ENCODE measurements at places on chromosomes 16 and 17.

- DNase-seq = peak; percentile 70
These were observed 6.8 kb upstream of the TBC1D3B start for GRCh38 chr17:36183001-36183971.

DNA sequence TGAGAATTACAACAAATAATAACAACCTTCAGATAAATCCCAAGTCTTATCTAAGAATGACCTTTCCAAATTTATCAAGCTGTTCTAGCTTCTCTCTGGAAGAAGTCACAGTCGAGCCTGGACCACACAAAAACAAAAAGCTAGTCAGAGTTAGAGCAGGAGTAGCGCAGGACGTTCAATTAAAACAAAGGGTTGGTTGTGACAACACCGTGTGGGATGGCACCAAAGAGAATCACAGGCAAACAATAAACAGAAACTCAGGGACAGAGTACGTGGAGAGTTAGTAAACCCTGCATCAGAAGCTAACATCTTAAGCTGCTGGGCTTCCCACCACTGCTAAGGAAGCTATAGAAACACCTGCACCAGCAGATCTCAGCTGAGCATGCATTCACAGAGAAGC lies 23.8 kb downstream of the ARHGAP17 start:
- DNase-seq = no peak

GRCh38 chr17:14118951-14119350 lies 49.6 kb downstream of the COX10 start:
- no peak for DNase-seq

DNA sequence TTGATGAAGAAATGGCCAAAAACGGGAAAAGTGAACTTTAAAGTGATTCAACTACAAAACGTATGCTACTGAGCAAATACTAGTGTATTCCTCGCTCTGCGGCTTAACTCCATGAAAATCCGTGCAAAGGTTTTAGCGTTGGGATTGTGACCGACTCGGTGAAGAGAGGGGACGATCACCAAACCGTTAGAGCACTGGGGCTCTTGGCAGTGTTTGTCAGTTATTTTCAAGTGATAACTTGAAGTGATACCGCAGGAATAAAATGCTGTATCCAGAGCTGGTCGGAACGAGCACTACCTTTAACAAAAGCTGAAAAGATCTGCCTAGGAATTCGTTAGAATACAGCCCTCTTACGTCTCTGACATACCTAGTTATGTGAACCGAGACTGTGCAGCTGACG lies 773 bp upstream of the PPM1D start:
- no peak for DNase-seq

GRCh38 chr17:65678546-65678945 lies 117.1 kb upstream of the AXIN2 start:
- peak; percentile 54 for DNase-seq

GRCh38 chr17:3256575-3256974 lies 41.6 kb downstream of the OR3A1 start:
- DNase-seq = no peak

- peak; percentile 78 for DNase-seq
These were observed 287.8 kb upstream of the FOXF1 start for GRCh38 chr16:86222547-86222946.

- peak; percentile 32 for DNase-seq
These were observed 899 bp downstream of the ACE start for GRCh38 chr17:63477480-63478440.

GRCh38 chr17:4146641-4147040 lies 3.6 kb downstream of the CYB5D2 start:
- DNase-seq = no peak

GRCh38 chr17:7440113-7440833 lies 961 bp downstream of the FGF11 start:
- peak; percentile 48 for DNase-seq

DNA sequence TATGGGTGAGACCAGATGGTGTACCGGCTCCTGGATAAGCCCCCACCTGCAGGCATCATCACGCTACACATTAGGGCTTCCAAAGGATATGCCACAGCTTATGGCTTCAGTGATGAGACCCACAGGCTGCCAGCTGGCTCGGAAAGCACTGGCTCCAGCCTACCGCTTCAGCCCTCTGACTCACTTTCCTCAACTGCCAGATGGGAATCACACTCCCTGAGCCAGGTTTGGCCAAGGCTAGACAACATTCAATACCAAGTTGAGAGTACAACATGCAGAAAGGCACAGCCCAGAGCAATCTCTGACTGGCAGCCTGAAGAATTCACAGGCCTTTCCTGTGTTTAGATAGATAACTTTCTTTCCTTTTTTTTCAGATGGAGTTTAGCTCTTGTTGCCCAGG lies 10.3 kb downstream of the CENPV start:
- DNase-seq = peak; percentile 61

DNA sequence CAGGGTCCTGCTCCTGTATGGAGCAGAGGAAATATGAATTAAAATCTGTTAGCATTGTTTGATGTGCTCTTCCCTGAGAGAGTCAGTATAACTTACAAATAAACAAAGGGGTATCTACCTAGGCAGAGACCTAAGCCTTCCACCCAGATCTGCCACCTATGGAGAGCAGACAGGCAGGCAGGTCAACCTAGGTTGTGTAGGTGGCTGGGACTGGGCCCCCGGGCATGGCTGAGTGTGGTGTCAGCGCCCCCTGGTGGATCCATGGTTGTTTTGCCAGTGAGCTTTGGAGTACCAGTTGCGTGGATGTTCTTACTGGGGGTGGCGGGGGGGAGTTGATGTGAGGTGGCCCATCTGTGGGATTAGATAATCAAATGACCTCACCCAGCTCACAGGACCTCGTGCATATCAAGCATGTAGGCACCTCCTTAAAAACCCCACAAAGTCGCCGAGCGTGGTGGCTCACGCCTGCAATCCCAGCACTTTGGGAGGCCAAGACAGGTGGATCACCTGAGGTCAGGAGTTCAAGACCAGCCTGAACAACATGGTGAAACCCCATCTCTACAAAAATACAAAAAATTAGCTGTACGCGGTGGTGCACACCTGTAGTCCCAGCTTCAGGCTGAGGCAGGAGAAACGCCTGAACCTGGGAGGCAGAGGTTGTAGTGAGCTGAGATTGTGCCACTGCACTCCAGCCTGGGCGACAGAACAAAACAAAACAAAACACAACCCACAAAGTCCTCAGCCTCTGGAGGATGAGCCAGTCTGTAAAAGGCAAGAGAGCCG lies 17.6 kb downstream of the DUS2 start:
- DNase-seq = peak; percentile 66

GRCh38 chr17:49955157-49955556 lies 13.8 kb upstream of the DLX4 start:
- DNase-seq = no peak

GRCh38 chr17:55663400-55663799 lies 59.3 kb downstream of the TMEM100 start:
- DNase-seq = no peak

- peak; percentile 79 for DNase-seq
These were observed 16.6 kb upstream of the ERN1 start for GRCh38 chr17:64146418-64147109.

DNA sequence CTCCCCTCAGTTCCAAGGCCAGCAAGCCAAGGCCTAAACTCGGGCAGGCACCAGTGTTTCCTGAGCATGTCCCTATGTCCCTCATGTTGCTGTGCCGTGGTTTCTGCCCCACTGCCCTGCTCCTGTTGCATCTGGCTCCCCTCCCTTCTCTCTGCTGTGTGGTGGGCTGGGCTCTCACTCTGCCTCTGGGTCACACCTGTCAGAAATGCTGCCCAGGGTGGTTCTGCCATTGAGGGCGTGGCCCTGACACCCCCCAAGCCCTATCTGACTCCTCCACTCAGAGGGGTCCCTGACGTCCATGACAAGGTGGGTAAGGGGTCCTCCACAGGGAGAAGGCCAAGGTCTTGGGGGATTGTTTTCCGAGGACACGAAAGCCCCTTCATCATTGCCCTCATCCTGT lies 9.2 kb upstream of the ITGA3 start:
- no peak for DNase-seq

- DNase-seq = peak; percentile 70
These were observed 29.3 kb downstream of the CEP295NL start for GRCh38 chr17:78873519-78874340.

GRCh38 chr16:2420035-2420434 lies 9.2 kb upstream of the CCNF start:
- DNase-seq = peak; percentile 39

- peak; percentile 62 for DNase-seq
These were observed 20.4 kb upstream of the CPNE2 start for GRCh38 chr16:57071831-57072582.

DNA sequence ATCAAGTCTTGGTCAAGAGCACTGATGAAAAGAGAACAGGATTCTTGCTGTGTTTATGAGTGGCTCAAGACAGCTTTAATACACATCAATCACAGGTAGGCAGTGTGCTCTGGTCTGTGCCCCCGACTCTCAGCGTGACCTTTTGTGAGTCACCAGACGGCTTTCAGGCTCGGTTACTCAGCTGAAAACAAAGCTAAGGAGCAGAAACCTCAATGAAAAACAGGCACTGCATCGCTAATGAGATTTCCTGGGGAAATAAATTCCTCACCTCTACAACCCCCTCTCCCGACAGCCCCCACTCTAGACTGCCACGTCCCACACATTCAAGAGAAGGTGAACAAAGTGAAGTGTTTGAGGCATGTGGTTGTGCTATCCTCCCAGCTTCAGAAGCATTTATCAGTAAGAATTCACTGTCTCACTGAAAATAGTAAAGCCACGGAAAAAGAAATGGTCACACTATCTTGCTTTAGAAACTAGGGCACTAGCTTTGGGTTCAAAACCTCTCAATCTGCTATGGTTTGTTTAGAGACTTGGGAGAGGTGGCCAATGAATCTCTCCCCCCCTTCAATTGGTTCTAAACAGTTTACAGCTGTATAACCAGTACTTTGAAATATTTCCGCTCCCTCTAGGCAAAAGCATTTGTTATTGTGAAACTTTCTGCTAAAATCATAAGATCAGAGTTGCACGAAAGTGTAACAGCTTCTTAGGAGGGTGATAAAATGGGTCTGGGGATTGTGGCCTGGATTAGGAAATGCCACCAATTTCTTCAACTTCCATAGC lies 199.5 kb upstream of the PMFBP1 start:
- DNase-seq = peak; percentile 50

DNA sequence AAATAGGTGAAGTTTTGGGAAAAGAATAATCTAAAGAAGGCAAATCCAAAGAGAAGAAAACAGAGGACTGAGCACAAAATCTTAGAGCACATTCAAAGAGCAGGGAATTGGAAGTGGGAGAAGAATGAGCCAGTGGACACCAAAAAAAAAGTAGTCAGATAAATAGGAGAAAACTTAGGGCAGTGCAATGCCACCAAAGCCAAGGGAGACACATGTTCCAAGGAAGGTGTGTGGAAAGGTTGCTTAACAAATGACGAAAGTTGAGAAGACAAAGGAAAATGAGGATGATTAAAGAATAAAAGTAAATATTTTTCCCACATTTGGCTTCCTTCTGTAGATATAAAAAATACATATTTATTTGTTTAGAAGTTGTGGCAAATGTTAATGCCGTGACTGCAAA lies 237.6 kb downstream of the TANC2 start:
- DNase-seq = no peak

GRCh38 chr17:38564869-38565268 lies 40.9 kb downstream of the SRCIN1 start:
- no peak for DNase-seq

DNA sequence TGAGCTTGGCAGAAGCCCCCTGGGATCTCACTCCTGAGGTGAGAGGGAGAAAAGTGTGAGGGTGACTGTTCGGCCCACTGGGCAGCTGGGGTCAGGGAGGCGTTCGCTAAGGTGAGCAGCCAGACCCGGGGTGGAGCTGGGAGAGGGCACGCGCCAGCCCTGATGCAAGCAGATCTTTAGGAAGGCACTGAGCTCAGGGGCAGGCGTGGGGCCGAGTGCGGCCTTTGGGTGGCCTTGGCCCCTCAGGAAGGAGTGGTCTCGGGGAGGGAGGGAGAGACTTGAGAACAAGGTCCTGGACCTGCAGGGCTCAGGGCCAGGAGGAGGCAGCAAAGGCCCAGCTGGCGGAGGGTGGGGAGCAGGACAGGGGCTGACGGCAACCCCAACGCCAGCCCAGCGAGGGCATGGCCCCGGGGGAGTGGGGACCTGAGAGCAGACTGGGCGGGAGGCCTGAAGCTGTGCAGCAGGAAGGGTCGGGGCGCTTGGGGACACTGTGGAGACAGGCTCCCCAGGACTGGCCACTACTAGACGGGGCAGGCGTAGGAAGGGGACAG lies 14.5 kb upstream of the WDR45B start:
- no peak for DNase-seq

DNA sequence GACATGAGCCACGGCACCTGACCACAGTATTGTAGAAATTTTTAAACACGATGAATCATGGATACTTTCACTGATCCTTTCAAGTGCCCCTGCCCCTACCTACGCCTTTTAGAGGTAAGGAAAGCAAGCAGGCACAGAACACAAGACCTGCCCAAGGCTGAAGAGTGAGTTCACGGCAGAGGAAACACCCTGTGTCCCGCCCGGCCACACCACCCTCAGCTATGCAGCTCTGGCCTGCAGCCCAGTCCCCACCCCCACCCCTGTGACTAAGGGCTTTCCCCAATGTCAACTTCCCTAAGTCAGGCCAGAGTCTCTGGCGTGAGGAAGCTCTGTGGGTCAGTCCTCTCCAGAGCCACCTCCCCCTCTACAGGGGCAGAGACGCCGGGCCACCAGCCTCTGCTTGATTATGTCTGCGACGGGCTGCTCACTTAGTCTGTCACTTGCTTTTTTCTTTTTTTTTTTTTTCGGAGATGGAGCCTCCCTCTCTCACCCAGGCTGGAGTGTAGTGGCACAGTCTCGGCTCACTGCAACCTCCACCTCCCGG lies 8.4 kb downstream of the SLC16A5 start:
- peak; percentile 88 for DNase-seq

DNA sequence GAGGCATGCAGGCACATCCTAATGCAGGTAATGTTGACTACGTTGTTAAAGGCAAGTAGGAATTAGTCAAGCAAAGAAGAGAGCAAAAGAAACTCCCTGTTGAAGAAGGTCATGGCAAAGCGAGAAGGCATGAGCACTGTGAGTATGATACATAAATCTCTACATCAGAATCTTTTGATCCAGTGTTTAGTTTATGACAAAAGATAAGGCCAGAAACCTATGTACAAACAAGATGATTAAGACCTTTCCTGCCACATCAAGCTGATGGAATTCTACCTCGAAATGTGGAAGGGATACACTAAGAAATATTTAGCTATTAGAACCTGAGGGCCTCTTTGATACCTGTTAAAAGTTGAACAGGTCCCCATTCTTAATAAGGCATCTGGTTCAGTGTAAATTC lies 20.2 kb downstream of the SYCE1L start:
- no peak for DNase-seq

DNA sequence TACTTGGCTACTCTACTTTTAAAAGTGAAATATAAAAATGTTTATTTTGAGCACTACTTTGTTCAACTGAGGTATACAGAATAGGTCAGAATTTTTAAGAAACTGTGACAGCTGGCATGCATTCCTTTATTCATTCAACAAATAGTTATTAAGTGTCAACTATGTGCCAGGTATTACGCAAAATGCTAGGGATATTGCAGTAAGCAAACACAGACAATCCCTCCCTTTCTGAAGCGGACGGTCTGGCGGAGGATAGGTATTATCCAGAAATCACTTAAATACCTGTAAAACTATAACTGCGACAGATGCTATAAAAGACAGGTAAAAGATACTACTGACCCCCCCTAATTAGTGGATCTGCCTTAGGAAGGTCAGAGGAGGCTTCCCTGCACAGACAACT lies 26.1 kb downstream of the METTL16 start:
- peak; percentile 13 for DNase-seq

- peak; percentile 27 for DNase-seq
These were observed 91.9 kb downstream of the NXN start for GRCh38 chr17:887551-888209.

- DNase-seq = no peak
These were observed 58.8 kb upstream of the MAF start for GRCh38 chr16:79659344-79659743.

GRCh38 chr17:56994009-56994792 lies 16.3 kb downstream of the SCPEP1 start:
- peak; percentile 23 for DNase-seq

Measured in EH (cell line).